Activated CD8-positive, alpha-beta memory T cell treated with anti-CD3 and anti-CD28 coated beads for 24 hours (primary cell): ENCODE measurements at places on chromosomes 6 and 20.

DNA sequence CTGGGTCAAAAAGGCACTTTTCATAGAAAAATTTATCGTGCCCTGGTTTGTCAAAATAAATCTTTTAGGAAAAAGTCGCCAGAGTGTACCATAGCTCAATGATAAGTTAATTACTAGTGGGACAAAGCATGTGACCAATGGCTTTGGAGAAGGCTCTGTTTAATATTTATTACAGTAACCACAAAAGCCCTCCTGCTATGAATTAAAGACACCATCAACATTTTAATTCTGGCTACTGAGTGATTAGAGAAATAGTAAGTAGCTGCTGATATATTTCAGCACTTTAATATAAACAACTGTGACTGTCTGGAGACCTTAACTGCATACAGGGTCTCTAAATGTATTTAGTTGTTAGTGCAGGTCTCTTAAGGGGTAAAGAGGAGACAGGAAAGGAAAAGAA is 38.3 kb downstream of the KIF13A start:
- DNase-seq: no peak

- DNase-seq: no peak
These were observed 5.5 kb downstream of the ERGIC3 start for GRCh38 chr20:35547329-35547728.

GRCh38 chr6:116330511-116330910 is 40.2 kb upstream of the DSE start:
- no peak for DNase-seq

- DNase-seq: no peak
These were observed 119.7 kb downstream of the ADGRB3 start for GRCh38 chr6:68754681-68755213.

GRCh38 chr6:3419624-3420272 is 37.1 kb downstream of the SLC22A23 start:
- DNase-seq: no peak

- no peak for DNase-seq
These were observed 74.7 kb upstream of the RUNX2 start for GRCh38 chr6:45253453-45253852.

DNA sequence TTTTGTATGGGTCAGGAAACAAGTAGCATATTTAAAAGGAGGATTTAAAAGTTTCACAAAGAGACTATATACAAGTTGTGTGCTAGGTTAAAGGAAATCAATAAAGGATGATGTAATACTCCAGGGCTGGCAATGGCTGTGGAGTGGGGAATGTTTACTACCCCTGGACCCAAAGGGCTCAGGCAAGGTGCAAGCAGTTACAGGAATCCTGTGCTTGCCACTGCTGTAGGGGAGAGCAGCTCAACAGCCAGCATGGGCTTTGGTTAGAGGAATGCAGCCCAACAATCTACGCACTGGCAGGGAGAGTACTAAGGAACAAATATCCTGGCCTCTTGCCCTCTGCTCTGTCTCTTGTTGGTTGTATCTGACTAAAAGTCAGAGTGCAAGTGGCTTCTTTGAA is 1642.2 kb downstream of the KHDRBS2 start:
- no peak for DNase-seq

DNA sequence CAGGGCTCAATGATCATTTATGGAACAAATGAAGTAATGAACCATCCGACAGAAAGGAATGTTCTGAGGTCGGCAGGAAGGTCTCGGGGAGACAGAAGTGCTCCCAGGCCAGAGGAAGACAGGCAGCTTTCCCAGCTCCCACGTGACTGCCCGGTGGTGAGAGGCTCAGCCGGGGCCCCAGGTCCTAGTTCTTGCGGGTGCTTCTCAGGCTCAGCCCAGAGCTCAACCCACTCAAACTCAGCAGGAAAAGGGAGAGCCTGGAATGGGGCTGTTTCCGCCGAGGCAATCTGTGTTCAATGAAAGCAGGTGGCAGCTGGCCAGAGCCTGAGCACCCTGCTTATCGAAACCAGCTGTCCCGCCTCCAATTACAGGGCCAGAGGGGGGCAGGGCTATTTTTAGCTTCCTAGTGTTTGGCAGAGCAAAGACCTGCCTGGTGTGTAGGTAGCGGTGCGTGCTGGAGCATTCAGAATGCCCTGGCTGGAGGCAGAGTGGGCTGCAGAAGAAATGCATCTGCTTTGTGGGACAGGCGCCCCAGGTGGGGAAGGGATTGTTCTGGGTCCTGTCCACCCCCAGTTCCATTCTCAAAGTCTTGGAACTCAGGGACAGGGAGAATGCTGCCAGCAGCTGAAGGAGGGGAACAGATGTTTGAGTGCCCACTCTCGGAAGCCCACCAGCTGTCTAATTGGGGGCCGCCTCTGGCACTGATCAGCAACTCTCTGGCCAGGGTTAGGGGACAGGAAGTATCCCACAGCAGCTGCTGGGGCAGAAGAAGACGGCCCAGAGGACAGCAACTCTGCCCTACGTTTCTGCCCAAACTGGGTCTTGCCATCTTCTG is 145.1 kb downstream of the PREX1 start:
- DNase-seq: no peak

GRCh38 chr20:60352017-60352416 is 393.8 kb downstream of the CDH26 start:
- no peak for DNase-seq

- DNase-seq: no peak
These were observed 41.3 kb downstream of the NCOA3 start for GRCh38 chr20:47543006-47543431.

DNA sequence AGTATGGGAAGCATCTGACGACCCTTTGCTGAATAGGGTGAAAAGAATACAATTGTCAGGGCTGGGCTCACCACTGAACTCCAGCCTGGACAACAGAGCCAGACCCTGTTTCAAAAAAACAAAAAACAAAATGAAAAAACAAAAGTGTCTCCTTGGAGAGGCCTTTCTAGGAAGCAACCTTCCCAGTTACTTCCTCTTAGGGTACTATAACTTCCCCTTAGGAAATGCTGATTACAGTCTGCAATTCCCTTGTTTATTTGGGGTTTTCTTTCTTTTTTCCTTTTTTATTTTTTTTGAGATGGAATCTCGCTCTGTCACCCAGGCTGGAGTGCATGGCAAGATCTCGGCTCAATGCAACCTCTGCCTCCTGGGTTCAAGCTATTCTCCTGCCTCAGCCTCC is 20.5 kb upstream of the TTPAL start:
- DNase-seq: no peak

DNA sequence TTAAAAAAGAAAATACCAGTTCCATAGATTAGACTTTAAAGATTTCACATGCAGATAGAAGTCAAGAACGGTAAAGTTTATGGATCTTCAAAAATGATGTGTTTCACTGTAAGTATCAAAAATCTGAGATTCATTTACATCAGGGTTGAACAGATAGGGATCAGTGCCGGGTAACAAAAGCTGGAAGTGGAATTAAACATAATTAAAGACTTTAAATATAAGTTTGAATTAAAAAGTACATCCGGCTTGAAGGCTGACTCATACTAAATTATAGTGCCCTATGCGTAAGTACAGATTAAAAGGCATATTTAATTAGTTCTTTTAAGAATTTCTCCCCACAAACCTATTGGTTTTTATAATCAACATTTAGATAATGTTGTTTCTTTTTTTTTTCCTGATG is 312.7 kb downstream of the PRL start:
- no peak for DNase-seq

GRCh38 chr6:99145738-99146137 is 198.0 kb upstream of the FBXL4 start:
- no peak for DNase-seq

DNA sequence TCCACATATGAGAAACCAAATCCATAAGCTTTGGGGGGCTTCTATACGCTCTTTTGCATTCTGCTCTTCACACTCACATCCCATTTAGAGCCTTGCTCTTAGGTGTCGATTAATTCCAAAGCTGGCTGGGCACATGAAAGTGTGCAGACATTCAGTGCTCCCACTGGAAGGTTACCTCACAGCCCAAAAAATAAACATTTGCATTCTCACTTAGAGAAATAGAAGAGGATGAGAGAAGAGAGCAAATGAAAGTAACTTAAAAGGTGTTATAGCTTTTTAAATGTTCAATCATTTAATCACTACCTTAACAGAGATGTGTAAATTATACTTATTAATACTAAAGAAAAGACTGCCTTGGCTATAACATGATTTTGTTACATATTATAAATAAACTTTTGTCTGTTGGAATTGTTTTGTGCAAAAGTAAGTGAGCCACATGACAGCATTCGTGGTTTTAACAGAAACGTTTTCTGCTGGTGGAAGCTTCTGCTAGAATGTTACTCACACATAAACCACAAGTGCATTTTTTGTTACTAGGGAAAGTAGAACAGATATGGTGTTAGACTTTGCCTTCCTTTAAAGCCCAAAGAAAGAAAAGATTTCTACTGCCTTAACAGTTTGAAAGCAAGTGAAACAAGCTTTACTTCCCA is 116.7 kb downstream of the SIM1 start:
- no peak for DNase-seq

- no peak for DNase-seq
These were observed 94.9 kb downstream of the OGFRL1 start for GRCh38 chr6:71383476-71383875.

DNA sequence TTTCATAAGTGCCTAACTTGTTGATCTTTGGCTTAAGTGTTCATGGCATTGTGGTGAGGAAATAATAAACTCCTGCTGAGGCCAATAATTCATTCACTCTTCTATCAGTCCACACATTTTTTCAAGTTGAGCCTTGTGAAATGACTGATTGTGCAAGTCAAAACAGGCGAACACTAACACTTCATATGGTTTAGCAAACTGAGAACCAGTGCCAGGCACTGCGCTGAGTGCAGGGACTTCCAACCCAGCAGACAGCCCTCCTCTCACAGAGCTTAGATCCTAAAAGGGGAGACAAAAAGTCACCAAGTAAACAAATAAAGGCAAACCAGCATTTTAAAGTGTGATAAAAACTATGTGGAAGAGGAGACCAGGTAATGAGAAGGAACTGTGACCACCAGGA is 435.0 kb downstream of the PTPRT start:
- DNase-seq: no peak

GRCh38 chr20:64200740-64201139 is 36.5 kb downstream of the MYT1 start:
- no peak for DNase-seq

DNA sequence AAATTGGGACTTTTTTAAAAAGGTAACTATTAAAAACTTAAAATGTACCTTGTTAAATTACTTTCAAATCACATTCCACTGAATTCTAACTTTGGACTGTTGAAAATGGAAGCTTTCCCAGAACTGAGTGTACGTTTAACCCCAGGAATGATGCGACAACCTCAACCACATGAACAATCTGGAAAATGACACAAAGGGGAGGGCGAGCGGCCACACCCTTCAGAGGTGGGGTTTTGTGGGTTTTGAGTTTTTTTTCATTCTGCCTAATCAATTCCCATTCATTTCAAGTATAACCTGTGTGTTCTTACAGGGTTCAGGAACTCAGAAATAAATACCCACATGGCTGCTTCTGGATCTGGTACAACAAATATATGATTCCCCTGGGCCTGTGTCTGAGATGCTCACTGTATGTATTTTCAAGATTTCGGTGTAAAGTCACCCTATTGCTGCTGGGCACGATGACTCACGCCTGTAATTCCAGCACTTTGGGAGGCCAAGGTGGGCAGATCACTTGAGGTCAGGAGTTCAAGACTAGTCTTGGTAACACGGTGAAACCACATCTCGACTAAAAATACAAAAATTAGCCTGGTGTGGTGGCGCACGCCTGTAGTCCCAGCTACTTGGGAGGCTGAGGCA is 21.6 kb downstream of the CNKSR3 start:
- DNase-seq: no peak

- no peak for DNase-seq
These were observed 90.5 kb downstream of the PRND start for GRCh38 chr20:4812216-4812615.

GRCh38 chr20:50555662-50556061 is 45.5 kb downstream of the PTPN1 start:
- DNase-seq: no peak

GRCh38 chr6:1778686-1779235 is 169.0 kb downstream of the FOXC1 start:
- DNase-seq: no peak

GRCh38 chr6:169159331-169159730 is 94.3 kb downstream of the THBS2 start:
- DNase-seq: no peak

DNA sequence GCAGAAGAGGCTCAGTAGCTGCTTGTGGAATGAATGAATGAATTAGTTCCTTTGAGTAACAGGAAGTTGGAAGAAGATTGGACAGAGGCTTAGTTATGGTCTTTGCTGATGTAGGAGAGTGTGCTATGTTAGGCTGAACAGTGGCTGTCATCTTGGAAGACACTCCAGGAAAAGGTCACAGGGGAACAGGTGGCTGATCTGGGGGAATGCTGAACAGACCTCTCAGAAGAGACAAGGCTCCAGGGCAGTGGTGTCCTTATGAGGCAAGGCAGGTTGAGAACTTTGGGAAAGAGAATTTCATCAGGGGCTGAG is 62.3 kb downstream of the UTRN start:
- no peak for DNase-seq

DNA sequence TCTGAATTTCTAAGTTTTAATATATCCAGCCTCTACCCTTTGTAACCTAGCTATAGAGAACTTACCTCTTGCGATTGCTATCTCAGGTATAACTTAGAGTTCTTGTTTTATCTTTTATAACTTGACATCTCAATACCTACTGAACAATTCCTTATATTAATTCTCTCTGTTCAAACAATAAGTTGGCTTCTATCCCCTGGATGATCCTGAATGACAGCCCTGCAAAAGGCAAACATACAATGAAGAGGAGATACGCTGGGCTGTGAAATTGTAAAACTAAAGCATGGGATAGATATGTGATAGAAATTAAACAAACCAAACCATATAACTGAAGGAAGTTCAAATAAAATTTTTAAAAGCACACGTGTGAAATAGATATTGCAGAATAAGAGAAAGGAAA is 513.6 kb upstream of the PTCHD4 start:
- DNase-seq: no peak

- no peak for DNase-seq
These were observed 26.2 kb downstream of the CTCFL start for GRCh38 chr20:57498425-57499400.

GRCh38 chr6:68473433-68474210 is 161.5 kb upstream of the ADGRB3 start:
- DNase-seq: no peak

GRCh38 chr20:4667371-4667773 is 54.3 kb upstream of the PRND start:
- DNase-seq: no peak

DNA sequence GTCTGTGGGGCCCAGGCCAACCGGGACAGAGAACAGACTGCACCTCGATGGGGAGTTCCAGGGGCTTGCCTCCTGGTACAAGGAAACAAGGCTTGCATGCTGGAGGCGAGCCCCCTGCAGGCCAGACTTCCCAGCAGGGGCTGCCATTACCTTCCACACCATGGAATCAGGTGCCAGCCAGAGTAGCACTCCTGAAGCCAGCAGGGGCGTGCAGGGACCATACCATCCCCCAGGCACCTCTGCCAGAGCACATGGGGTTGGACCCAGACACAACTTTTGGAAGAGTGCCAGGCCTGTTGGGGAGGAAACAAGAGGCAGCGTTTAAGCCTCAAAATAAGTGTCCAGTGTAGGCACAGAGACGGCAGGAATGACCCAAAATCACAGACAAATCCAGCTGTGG is 6.5 kb downstream of the DDO start:
- no peak for DNase-seq
